Posterior vena cava (tissue), 2 donors: ENCODE measurements at places on chromosomes 4 and X. TPM values are rescaled to one million over a fixed set of nuclear protein-coding genes. Genes with fewer than 3 reads are reported as not detected.

The AKAP4 gene
- total RNA-seq, result not detected

DNA sequence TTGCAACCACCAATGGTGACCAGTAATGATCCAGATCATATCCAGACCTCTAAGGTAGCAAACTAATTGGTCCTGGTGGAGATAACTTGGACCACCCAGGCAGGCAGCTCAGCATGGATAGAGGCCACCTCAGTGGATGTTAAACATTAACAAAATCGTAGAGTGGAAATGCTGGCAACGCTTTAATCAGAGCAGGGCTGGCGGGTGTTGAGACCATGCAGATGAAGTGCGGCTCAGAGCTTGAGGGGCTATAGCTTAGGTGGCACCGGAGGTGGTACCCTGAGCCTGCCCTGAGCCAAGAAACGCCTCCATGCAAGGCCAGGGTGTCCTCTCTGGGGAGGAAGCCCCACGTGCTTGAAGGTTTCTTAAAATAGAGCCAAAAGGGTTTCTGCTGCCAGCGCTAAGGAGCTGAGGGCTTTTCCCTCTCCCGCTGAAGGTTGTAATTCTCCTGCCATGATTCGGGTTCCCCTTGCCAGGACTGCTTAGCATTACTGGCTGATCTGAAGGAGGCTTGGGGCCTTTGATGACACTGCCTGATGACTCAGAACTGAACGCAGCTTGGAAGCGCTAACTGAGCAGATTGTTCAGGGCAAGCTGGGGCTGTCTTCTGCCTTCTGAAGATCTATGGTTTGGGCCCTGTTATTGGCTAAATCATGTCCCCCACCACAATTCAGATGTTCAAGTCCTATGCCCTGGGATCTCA lies 177.8 kb upstream of the ATP6AP2 start:
- DNase-seq, result no peak

DNA sequence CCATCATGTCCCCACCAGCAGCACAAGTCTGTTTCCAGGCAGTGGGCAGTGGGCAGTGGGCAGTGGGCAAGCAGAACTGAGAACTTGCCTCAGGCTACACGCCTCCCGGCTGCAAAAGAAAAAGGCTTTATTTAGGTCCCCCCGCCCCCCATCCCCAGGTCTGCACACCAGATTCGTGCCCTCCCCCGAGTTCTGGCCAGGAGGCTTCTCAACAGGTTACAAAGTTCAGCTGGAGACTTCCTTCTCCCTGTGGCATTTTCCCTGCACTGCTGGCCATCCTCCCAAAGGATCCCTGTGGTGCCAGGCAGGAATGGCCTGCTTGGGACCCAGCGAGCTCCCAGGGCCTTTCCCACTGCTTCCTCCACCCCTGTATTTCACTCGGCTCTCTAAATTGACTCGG lies 97.0 kb upstream of the TRIM2 start:
- DNase-seq, result peak; percentile 58

GRCh38 chr4:143559757-143560147 lies 46.2 kb downstream of the SMARCA5 start:
- DNase-seq, result no peak

- DNase-seq, result no peak
Measured at GRCh38 chr4:3477750-3478430, 14.8 kb downstream of the DOK7 start.
